RKO (cell line): ENCODE measurements at places on chromosomes 11 and 22.

- DNase-seq, result peak; percentile 78
These were observed 17.0 kb upstream of the KCTD14 start for GRCh38 chr11:78039919-78040671.

GRCh38 chr11:110947096-110947495 lies 234.9 kb upstream of the ARHGAP20 start:
- DNase-seq, result no peak

DNA sequence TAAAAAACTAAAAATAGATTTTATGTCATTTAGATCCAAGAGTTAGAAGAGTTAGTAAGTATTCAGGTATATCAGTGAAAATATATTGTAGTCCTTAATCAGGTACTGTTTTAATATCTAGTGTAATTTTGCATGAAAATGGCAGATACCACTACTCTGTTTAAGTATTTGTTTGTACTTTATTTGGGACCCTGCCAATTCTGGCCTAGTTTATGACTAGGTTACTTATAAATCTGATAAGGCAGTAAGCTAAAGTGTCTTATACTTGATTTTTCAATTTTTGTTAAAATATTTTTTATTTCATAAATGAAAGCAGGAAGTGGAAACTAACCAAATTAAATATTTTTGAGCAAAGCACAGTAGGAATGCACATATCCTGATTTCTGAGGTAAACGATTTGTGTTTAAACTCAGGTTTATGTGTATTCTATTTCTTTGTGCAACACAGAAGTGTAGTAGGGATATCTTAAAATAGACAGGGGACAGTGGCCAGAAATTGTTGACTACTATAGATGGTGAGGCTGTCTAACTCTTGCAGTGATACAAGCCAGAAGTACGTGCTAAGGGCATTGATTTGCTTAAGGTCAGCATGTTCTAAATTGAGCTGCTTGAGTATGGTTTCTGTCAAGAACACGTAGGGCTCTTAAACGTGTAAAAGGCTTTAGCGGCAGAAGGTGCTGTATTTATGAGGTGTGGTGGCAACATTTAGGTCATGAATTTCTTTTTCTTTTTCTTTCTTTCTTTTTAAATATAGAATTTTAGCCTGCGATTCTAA lies 34.0 kb downstream of the HIPK3 start:
- DNase-seq, result no peak

DNA sequence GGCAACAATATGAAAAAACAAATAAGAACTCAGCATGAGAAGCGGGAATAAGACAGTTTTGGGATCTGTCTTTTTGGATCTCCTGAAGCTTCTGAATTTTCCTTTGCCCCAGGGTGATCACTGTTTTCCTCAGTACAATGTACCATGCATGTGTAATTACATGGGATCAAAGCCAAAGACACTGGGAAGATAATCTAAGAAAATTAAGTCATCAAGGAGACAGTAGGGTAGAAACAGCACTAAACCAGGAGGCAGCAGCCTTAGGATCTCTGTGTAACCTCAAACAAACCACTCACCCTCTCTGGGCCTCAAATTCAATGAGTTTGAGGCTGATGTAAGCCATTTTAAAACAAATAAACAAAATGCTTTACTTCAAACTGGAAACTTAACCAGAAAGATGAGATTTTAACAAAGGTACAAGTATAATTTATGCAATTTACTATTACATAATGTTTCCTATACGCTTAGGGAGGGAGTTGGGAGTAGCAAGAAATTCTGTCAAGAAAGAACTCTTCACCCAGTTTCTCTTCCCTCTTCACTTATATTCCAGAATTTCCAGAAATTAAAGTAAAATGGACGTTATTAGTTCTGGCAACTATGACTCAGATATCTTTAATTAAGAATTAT lies 77.0 kb downstream of the RAB30 start:
- no peak for DNase-seq
